ENCODE measurements at places on chromosomes 5 and 9.

DNA sequence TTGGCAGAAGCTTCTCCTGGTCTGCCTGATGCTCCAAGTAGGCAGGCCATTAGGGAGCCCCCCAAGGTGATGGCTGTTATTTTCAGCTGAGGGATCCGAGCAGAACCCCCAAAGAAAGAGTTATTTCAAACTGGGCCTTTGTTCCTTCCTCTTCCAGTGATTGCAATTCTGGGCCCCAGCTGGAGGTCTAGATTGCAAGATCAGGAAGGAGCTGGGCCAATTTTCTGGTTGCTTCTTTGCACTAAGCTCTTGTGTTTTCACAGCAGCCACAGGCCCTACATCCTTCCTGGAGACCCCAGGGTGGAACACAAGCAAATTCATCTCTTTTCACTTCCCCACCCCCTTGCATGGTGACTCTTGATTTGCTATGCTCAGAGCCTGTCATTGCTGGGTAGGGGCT lies 215.0 kb downstream of the SEMA6A start:
- no peak for DNase-seq

- DNase-seq, result no peak
Measured at GRCh38 chr5:111942661-111943401, 185.8 kb upstream of the NREP start.

GRCh38 chr5:176190886-176191755 lies 47.1 kb upstream of the SIMC1 start:
- DNase-seq, result no peak

- DNase-seq, result no peak
Measured at GRCh38 chr5:56377573-56377972, 144.4 kb upstream of the ANKRD55 start.

GRCh38 chr9:78438211-78438610 lies 141.3 kb downstream of the PSAT1 start:
- no peak for DNase-seq

DNA sequence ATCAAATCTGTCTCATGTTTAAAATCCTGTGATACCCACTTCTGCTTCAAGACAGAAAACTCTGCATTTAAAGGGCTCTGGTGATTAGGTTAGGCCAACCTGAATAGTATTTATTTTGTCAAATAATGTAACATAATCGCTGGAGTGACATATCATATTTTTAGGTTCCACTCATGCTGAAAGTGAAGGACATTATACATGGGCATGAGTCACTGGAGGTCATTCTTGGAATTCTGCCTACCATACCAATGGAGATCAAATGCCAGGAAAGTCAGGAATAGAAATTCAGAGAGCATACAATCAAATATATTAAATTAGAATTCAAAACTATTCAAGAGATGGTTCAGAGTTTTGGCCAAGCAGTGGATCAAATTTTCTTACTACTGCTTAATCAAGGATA lies 97.1 kb upstream of the PRSS3 start:
- no peak for DNase-seq

GRCh38 chr9:28981129-28981528 lies 1407.8 kb upstream of the C9orf72 start:
- DNase-seq, result no peak

- DNase-seq, result no peak
Measured at GRCh38 chr5:127402361-127402760, 111.8 kb downstream of the MEGF10 start.

GRCh38 chr5:38258319-38259061 lies at the start of gene EGFLAM:
Gene EGFLAM (plus strand): TSS chr5:38258559. CDS start chr5:38258755, 196 bp downstream.
- DNase-seq, result no peak
